ENCODE measurements at places on chromosomes 7 and 10. TPM values are rescaled to one million over a fixed set of nuclear protein-coding genes. Genes with fewer than 3 reads are reported as not detected.

The ARL4A gene
- 34.3 TPM for total RNA-seq

The RBP4 gene
- total RNA-seq, result 2.8 TPM

The CALHM3 gene
- not detected for total RNA-seq

The PRSS37 gene
- total RNA-seq, result not detected

The CNNM1 gene
- total RNA-seq, result 0.92 TPM

The PRDX3 gene
- total RNA-seq, result 184 TPM

The PTPN20 gene
- 3.0 TPM for total RNA-seq

The TFPI2 gene
- total RNA-seq, result 2.6 TPM

The VPS37D gene
- 4.2 TPM for total RNA-seq

The PTCD1 gene
- 6.8 TPM for total RNA-seq

The GDF10 gene
- 32.6 TPM for total RNA-seq

The TSPAN15 gene
- total RNA-seq, result 64.6 TPM

The GIMAP1 gene
- 3.2 TPM for total RNA-seq

The CPED1 gene
- total RNA-seq, result 32.3 TPM

The NEURL1 gene
- 46.2 TPM for total RNA-seq

The IKZF1 gene
- 6.1 TPM for total RNA-seq

The FAM170B gene
- total RNA-seq, result not detected

The GNG11 gene
- total RNA-seq, result 31.6 TPM

The IGFBP1 gene
- total RNA-seq, result not detected

All from tongue (tissue), 3 donors.